Stimulated activated CD4-positive, alpha-beta T cell treated with anti-CD3 and anti-CD28 coated beads, Interleukin-1b, Interleukin-23, amount 100 ng/mL, for 1 hour (primary cell): ENCODE measurements at places on chromosomes 1 and 21.

DNA sequence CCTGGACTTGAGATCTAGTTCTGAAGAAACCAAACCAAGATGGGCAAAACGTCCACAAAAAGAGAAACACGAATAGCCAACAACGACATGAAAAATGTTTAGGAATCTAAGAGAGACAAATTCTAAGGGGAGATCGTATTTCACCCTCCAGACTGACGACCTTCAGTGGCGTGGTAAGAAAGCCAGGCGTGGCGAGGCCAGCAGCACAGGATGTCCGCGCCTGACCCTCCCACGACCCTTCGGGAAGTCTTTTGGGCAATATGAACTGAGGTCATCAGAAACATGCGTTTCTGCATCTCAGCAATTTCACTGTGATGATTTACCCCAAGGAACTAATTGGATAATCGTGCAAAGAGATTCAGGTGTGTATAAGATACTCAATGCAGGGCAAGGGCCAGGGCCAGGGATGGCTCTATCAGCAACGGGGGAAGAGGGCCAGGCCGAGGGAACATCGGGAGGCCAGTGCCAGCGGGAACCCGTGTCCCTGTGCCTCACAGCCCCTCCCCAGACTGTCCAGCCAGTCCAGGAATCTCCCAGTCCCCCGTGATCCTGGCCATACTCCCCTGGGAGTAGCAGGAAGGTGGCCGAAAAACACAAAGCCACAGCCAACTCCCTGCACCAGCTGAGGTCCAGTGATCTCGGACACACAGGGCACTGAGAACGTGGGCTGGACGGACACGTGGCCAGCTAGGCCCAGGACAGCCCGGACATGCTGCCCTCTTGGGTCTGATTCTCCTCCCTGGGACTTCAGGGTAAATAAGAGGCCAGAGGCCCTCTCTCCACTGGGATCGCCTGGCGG lies 53.6 kb upstream of the ADARB1 start:
- DNase-seq: no peak

DNA sequence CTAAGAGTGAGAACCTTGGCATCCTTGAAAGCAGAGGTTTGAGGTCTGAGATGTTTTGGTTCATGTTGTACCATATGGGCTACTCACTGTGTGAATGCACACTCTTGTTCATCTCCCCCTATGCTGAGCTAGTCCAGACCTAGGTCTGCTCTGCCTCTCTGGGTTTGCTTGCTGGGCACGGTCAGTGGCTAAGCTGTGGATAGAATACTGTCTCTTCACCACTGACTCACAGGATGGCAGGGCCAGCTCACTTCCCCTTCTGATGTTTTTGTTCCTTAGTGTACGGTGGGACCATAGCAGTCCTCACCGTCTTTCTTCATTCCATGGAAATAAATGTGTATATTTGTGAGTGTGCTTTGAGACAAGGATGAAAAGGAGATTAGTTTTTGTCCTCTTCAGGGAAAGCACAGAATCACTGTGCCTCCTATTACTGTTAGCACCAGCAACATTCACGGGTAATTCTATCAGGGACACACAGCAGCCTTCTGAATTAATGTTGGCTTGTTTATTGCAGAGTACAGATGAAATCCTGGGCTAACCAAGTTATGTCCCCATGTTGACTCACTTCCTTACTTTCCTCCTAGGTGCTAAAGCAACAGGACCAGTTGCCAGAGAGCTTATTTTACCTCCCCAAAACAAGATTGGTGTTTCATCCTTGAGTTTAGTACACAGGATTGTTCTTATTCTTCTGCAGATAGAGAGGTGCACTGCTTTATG lies 56.9 kb upstream of the IVNS1ABP start:
- DNase-seq: no peak

DNA sequence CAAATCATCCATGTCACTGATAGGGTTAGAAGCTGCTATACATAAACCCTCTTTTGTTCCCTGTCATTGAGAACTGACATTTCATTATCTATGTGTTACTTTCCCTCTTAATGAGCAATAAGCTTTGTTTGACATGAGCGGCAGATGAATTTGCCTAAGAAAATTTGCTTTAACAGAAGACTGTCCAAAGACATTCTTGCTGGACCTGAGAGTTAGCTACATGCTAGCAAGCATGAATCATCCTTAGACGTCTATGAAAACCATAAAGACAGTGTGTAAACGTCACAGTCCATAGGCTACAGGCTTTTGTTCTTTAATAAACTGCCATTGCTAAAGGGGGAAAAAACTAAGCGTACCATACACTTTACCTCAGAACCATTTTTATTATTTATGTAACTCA lies 73.1 kb downstream of the TNFSF4 start:
- no peak for DNase-seq

- no peak for DNase-seq
Observed at GRCh38 chr1:58890609-58891008, 106.8 kb upstream of the JUN start.

DNA sequence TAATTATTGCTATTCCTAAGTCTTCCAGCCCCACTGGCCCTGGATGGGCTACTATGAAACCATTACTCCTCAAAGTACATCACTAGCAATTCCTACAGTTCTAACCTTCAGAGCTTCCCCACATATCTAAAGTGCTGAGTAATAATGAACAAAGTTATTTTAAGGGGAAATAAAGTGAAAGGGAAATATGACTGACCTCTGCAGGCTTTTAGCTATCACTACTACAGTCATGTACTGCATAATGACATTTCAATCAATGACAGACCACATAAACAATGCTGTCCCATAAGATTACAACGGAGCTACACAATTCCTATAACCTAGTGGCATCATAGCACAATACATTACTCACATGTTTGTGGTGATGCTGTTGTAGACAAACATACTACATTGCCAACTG lies 32.5 kb upstream of the ASPM start:
- no peak for DNase-seq

- DNase-seq: no peak
Observed at GRCh38 chr1:161046605-161047228, 940 bp upstream of the USF1 start.

DNA sequence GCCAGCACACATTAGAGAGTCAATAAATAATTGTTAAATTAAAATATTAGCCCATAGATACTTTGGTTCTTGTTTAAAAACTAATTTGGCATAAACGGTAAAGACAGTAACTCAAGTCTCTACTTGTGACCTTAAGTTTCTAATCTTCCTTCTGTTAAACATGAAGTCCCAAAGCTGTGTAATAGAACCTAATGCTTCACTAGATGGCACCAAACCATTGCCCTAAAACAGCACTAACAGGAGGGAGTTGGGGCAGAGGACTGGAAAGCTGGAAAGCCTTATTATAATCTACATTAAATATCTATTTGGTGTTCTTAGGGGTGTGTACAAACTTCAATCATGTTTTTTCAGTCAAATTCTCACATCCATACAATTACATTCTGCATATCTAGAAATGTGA lies 176.7 kb downstream of the OLFM3 start:
- no peak for DNase-seq

GRCh38 chr1:157034137-157034800 lies 11.3 kb downstream of the ARHGEF11 start:
- DNase-seq: no peak

DNA sequence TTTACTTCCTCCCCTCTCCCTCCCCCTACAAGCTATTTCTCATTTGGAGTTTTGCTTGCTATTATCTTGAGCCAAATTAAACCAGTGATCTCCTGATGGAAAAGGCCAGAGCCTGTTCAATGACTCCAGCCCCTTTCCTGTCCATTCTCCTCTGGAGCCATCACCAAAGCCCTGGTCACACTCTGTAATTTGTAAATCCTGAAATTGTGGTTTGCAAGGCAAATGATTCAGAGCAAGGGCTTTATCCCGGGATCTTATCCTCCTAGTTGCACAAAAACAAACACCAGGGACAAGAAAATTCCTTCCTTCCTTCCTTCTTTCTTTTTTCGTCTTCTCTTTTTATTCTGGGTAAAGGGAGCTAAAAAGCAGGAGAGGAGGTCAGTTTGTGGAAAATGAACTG lies 366.1 kb upstream of the ST6GALNAC5 start:
- DNase-seq: no peak

GRCh38 chr1:13224480-13225060 lies 1.4 kb downstream of the PRAMEF18 start:
- no peak for DNase-seq
